Activated CD4-positive, alpha-beta T cell treated with anti-CD3 and anti-CD28 coated beads, Interleukin-2, amount 10 ng/mL, durations not matched to agents 7 days and 5 days (primary cell): ENCODE measurements at places on chromosomes 13 and 19. TPM values are rescaled to one million over a fixed set of nuclear protein-coding genes. Genes with fewer than 3 reads are reported as not detected.

Gene SLC39A3
- 37.5 TPM for total RNA-seq

Gene DHX34
- total RNA-seq, result 13.0 TPM

Gene NECTIN2
- not detected for total RNA-seq

Gene GFY
- not detected for total RNA-seq

Gene RABAC1
- 74.0 TPM for total RNA-seq

Gene ETV2
- 0.84 TPM for total RNA-seq

Gene NMRK2
- total RNA-seq, result not detected

Gene DIAPH3
- 24.1 TPM for total RNA-seq

Gene KIR2DL4
- total RNA-seq, result not detected

Gene ABCA7
- total RNA-seq, result 87.5 TPM

Gene PDE4A
- 12.7 TPM for total RNA-seq

Gene CEACAM8
- not detected for total RNA-seq

Gene SGCG
- total RNA-seq, result not detected

Gene TEX29
- total RNA-seq, result 0.52 TPM

Gene ZNF540
- total RNA-seq, result 1.2 TPM

Gene MRPL54
- total RNA-seq, result 81.3 TPM

Gene DCLK1
- total RNA-seq, result not detected

Gene ASPDH
- not detected for total RNA-seq

Gene ZNF77
- total RNA-seq, result 4.6 TPM

Gene MIER2
- 20.7 TPM for total RNA-seq

Gene MAP4K1
- total RNA-seq, result 282 TPM

Gene NPHS1
- not detected for total RNA-seq

Gene GNG7
- total RNA-seq, result 1.2 TPM

Gene SLC8A2
- total RNA-seq, result not detected

Gene CFAP97D2
- total RNA-seq, result not detected

Gene SCN1B
- total RNA-seq, result 0.50 TPM

Gene LHB
- not detected for total RNA-seq

Gene ZNF714
- 24.7 TPM for total RNA-seq

Gene PSG11
- not detected for total RNA-seq
